ENCODE measurements at places on chromosomes 7 and 10. TPM values are rescaled to one million over a fixed set of nuclear protein-coding genes. Genes with fewer than 3 reads are reported as not detected.

The BMI1 gene
- 61.9 TPM for total RNA-seq

The TEX36 gene
- total RNA-seq = not detected

The AMPH gene
- total RNA-seq = 0.50 TPM

The MMD2 gene
- total RNA-seq = not detected

The ANKRD61 gene
- not detected for total RNA-seq

The ALDH18A1 gene
- 99.2 TPM for total RNA-seq

The RPEL1 gene
- total RNA-seq = not detected

The AOAH gene
- total RNA-seq = not detected

The NPC1L1 gene
- total RNA-seq = not detected

The SYT15B gene
- 0.06 TPM for total RNA-seq

The MSMB gene
- total RNA-seq = not detected

The MCM10 gene
- 14.2 TPM for total RNA-seq

The CAV1 gene
- 2,402 TPM for total RNA-seq

The OAT gene
- 113 TPM for total RNA-seq

The OR2A12 gene
- not detected for total RNA-seq

The TMEM225B gene
- total RNA-seq = not detected

The FAM131B gene
- total RNA-seq = 0.44 TPM

The CALML3 gene
- total RNA-seq = not detected

The SRGN gene
- total RNA-seq = 311 TPM

The HOXA4 gene
- 0.57 TPM for total RNA-seq

The AQP1 gene
- total RNA-seq = 2.1 TPM

The PRSS2 gene
- total RNA-seq = not detected

The HYAL4 gene
- 1.2 TPM for total RNA-seq

The FKBP6 gene
- total RNA-seq = not detected

The DMBT1 gene
- total RNA-seq = not detected

The MNX1 gene
- not detected for total RNA-seq

The CREB3L2 gene
- total RNA-seq = 38.2 TPM

The TUBAL3 gene
- 0.25 TPM for total RNA-seq

The CXCL12 gene
- 17.4 TPM for total RNA-seq

The EN2 gene
- total RNA-seq = not detected

The NPY4R2 gene
- total RNA-seq = not detected

The PHYHIPL gene
- not detected for total RNA-seq

The WEE2 gene
- not detected for total RNA-seq

The PCLO gene
- 4.5 TPM for total RNA-seq

The PRTFDC1 gene
- total RNA-seq = 9.1 TPM

The KEL gene
- under 0.01 TPM for total RNA-seq

The CLRN3 gene
- total RNA-seq = not detected
